Epithelial cell of proximal tubule (primary cell): ENCODE measurements at places on chromosomes 4 and X. TPM values are rescaled to one million over a fixed set of nuclear protein-coding genes. Genes with fewer than 3 reads are reported as not detected.

- no peak for DNase-seq
Observed at GRCh38 chr4:23770011-23770410, 119.8 kb downstream of the PPARGC1A start.

ARSJ gene
- 28.5 and 31.9 TPM in 2 replicates for total RNA-seq

LAP3 gene
- 75.8 and 88.1 TPM in 2 replicates for total RNA-seq

DNA sequence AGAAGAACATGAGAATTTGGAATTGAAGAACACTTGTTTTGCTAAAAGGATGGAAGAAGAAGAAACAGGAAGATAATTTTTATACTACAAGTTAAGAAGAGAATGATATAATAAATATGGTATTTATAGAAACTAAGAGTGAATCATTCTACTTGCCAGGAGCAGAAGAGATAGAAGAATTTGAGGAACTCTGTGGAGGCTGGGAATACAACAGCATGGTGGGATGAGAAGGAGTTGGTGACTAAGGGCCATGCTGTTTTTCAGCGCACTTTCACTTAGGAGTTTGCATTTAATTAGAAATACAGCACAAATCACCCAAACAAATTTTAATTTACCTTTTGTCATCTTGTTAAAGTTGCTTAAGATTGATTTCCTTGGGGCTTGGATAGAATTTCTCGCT, 20.5 kb downstream of the HADH start:
- no peak for DNase-seq

SCLT1 gene
- 13.9 and 14.5 TPM in 2 replicates for total RNA-seq

DNA sequence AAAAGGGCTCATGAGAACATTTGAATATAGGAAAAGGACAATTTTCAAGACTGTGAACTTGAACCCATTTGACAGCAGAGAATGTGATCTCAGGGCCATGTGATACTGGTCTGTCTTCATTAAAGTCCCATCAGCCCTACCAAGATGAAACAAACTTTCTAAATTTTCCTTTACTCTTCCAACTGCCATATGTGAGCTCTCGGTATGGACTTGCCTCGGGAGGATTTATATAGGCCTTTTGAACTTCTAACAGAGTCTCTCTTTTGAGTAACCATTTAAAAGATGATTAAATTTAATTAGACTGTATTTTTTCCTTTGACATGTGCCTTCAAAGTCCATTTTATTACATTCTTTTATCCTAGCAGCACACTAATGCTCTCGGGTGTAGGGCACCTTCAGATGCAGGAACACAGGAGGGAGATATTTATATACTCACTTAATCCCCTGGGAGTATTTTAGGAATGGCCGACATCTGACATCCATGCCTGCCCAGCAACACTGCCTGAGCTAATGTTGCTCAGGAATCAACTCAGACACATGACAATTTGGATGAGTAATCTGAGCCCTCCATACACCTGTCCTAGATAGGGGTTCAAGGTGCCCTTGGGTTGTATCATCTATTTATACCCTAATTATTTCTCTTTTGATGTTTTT, 155.0 kb downstream of the SLC7A11 start:
- no peak for DNase-seq

DNA sequence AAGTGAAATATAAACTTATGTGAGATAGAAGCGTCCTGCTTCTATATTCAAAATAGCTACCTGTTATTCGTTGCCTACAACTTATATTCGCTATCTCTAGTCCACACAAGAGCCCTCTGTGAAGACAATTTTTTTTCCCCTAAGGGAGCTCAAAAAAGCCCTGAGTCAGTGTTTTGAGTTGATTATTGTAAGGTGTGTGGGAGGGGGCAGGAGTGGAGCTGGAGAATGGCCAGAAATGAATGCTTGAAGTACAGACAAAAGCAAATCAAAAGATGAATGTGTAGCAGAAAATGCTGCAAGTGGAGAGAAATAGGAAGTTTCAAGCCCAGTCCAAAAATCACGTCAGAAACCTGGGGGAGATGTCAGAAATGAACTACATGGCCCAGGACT, 655.0 kb upstream of the LCORL start:
- DNase-seq: no peak

ANAPC4 gene
- 9.0 and 18.0 TPM in 2 replicates for total RNA-seq

GRCh38 chrX:38754818-38755718, 46.2 kb upstream of the MID1IP1 start:
- no peak for DNase-seq

GRCh38 chrX:153662266-153662665, 11.3 kb downstream of the PNCK start:
- DNase-seq: no peak

CLIC2 gene
- not detected in 2 replicates for total RNA-seq

MAGEC3 gene
- not detected in 2 replicates for total RNA-seq

DNA sequence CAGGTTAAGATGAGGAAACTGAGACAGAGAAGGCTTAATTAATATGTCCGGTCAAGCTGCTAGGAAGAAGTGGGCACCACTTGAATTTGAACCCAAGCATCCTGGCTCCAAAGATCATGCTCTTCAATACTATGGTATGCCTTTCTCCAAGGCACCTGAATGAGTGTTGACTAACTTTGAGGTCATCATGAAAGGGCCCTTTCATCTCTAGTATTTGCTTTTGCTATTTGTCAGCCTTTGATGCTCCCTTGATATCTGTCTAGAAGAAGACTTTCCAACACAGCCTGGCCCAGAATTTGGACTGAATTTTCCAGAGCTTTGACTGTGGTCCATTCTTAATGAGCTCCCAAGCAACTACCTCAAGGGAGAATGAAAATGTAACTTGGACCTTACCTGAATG, 179.1 kb upstream of the DKK2 start:
- no peak for DNase-seq

TLR2 gene
- 13.8 and 14.8 TPM in 2 replicates for total RNA-seq

DNA sequence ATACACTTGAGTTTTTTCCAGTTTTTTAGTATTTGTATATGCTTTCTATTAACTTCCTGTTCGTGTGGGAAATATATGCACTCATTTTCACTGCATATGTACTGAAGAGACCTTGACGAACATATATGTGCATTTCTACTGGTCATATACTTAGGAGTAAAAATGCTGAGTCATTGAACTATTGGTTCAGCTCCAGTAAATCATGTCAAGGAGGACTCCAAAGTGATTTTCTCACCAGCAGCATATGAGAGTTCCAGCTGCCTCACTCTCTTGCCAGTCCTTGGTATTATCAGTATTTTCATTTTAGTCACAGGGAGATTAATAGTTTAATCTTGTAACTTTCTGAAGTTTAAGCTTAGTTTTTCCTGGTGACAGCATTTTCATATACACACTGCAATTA, 2750.2 kb downstream of the ARAP2 start:
- no peak for DNase-seq

RASSF6 gene
- total RNA-seq: 2.8 and 5.9 TPM in 2 replicates

NSG1 gene
- total RNA-seq: 1.6 and 3.2 TPM in 2 replicates

DNA sequence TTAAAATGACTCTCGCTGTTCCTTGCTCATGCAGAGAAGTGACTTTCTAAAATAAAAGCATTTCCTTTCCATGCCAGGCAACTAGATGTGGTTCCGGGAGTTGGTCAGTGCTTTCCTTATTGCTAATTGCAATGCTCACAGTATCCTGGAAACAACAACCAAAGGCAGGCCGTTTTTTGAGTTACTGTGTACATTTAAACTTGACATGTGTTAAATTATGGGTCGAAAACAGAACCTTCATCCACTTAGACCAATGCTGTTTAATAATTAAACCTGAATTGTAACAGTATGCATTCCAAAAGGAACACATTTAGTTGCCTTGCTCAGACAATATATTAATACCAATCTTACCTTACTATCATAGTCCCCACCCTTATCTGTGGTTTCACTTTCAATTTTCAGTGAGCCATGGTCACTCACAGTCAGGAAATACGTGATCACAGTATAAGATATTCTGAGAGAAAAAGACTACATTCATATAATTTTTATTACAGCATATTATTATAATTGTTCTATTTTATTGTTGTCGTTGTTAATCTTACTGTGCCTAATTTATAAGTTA, 102.6 kb downstream of the HS6ST2 start:
- no peak for DNase-seq

GRCh38 chr4:67451464-67451863, 93.8 kb downstream of the CENPC start:
- no peak for DNase-seq

GRCh38 chr4:48039561-48039960, 23.0 kb downstream of the NIPAL1 start:
- no peak for DNase-seq
